ENCODE measurements at places on chromosomes 1 and 21.

GRCh38 chr1:232150770-232151548 is 479.0 kb downstream of the SIPA1L2 start:
- DNase-seq, result no peak

GRCh38 chr1:6260433-6260934 is 414 bp downstream of the GPR153 start:
- no peak for DNase-seq

DNA sequence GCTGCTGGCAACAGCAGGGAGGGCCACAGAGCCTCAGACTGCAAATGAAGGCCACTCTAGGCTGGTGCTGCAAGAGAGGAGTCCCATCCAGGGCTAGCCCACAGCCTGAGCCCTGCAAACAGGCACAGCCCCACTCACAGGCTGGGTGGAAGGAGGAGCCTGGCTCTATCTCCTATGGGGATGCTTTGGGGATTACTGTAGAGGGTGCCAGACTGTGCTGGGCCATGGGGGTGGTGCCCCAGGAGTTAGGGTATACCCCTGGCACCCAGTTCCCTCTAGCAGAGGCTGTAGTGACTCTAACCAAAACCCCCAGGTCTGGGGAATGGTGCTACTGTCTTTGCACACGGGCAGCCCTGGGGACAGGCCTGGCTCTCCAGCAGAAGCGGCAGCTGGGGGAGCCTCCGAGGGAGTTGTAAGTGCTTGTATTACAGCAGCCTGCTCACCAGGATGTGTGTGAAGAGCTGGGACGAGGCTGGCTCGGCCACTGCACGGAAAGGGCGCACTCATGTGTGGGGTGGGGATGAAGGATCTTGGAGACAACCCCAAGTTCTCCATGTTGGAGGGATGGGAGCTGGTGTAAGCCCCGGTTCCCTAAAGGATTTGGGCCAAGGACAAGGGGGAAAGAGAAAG is 23.4 kb upstream of the EVA1B start:
- DNase-seq, result no peak

- no peak for DNase-seq
Measured at GRCh38 chr1:47803815-47804501, 193.2 kb downstream of the TRABD2B start.

- no peak for DNase-seq
Measured at GRCh38 chr1:96513136-96513535, 208.4 kb upstream of the PTBP2 start.

- no peak for DNase-seq
Measured at GRCh38 chr1:61097317-61097716, 15.0 kb downstream of the NFIA start.

- DNase-seq, result no peak
Measured at GRCh38 chr21:29248124-29248523, 50.6 kb upstream of the BACH1 start.

DNA sequence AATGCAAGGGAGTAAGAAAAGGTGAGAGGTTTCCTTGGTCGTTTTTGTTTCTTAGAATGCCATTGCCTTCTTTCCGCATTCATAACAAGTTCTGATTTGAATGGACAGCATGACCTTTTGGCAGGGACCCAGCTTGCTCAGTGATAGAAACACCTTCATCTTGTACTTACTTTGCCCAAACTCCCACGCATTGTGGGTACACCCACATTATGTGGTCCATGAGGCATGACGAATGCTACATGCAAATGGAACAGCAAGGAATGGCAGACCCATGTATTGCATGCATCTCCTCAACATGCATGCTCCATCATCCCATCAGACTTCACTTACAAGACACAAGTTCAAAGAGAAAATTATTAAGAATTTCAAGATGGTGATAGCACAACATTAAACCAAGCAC is 102.8 kb downstream of the CDC7 start:
- DNase-seq, result no peak

- DNase-seq, result no peak
Measured at GRCh38 chr1:181807251-181807650, 254.3 kb downstream of the ZNF648 start.

- DNase-seq, result no peak
Measured at GRCh38 chr1:162835157-162835899, 25.6 kb downstream of the CCDC190 start.

GRCh38 chr21:32456497-32456918 is 44.0 kb downstream of the EVA1C start:
- DNase-seq, result no peak

DNA sequence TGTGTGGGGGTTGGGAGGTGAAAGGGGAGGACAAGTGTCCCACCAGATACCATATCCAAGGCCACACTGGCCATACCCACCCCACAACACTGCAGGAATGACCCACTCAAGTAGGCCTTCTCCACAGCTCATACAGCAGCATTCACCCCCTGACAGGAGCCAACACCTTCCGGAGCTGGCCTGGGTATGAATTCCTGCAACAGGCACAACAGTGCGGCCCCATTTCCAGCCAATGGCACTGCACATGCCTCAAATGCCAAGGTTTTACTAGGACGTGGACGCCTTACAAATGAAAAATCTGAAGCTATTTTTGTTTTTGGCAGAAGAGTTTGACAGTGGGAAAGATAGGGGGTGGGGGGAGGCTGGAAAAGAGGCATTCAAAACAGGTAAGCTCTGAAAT is 2.0 kb downstream of the KCND3 start:
- no peak for DNase-seq

GRCh38 chr1:30746212-30747032 is 11.2 kb downstream of the LAPTM5 start:
- no peak for DNase-seq

DNA sequence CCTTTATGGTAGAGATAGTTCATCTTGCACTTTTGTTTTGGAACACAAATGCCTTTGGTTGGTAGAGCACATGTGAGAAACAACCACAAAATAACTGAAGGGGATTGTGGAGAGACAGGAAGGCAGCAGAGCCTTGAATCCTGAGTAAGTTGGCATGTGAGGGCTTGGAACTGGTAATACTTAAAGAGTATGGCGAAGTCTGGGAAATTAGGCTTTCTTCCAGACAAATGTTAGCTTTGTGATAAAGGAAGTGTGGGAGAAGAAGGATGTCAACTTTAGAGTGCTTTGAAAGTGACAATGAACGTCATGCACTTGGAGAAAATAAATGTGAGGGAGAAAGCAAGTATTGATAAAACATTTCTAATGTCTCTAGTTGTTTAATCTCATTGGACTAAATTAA is 476.3 kb upstream of the ZRANB2 start:
- DNase-seq, result no peak

GRCh38 chr1:190663962-190664361 is 186.3 kb upstream of the BRINP3 start:
- no peak for DNase-seq

DNA sequence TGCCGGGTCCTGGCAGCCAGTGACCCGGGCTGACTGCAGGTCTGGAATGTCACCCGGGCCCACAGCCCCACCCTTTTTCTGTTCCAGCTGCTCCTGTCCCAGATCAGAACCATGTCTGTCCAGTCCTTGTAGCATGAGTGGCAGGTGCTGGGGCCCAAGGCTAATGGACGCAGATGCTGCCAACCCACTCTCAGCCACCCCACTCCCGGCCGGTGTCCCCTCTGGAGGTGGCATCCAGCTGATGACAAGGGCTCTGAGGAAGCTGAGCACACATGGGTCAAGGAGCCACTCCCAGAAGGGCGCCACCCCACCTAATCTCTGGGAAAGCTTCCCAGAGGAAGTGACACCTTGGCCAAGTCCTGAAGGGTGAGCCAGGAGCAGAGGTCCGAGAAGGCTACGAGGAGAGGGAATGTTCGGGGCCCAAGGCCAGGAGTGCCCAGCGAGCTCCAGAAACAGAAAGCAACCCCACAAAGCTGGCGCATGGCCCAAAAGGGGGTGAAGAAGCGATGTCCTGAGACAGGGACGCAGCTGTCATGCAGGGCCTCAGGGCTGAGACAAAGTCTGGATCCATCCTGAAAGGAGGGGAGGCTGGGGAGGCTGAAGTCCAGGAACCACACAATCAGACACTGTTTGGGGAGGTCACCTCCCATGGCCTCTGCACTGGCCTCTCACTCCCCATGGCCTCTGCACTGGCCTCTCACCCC is 39.5 kb downstream of the ACOT7 start:
- DNase-seq, result no peak

DNA sequence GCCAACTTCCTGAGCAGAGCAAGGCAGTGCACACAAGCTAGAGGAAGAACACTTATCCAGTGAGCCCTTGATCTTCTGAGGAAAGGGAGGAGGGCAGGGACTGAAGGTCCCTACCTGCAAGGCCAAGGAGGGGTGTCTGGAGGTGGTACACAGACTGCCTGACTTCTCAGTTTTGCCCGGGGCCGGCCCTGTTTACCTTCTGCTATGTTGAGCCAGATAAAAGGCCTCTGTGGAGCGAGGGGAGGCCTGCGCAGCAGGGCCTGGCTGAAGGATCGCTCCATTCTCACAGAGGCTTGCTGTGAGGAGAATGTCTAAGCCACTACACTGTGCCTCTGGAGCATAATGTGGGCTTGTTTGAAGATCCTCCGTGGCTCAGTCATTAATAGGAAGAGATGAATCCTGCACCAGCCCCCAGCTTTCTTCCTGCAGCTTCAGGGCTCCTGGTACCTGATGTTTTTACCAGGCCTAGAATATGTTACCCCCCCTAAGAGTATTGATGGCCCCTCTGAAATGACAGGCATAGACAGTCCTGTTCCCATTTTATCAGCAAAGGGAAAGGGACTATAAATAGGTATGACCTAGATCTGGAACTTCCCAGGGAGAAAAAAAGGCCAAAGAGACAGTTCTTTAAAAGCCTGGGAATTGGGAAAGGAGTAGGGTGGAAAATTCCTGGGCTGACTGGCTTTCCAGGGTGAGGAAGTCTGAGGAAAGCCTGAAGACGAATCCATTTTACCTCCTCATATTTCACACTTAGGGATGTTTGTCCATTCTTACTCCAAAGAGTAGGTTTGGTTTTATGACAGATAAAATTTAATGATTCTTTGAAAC is 4.7 kb downstream of the POGK start:
- DNase-seq, result no peak

- DNase-seq, result no peak
Measured at GRCh38 chr1:154944401-154945159, 8.1 kb upstream of the PMVK start.

DNA sequence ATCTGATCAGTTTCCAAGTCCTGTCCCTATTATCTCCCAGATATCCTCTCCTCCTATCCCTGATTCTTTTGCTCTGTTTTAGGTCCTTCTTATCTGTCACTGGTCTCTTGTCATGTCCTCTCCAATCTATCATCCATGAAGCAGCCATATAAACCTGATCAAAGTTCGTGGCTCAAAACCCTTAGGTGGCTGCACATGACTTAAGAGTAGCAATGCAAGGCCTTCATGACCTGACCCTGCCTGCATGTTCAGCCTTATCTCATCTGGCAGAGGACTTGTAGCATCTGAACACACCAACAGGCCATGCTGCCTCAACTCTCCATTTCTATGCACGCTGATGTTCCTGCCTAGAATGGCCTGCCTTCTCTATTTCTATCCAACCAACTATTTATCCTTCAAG is 65.2 kb downstream of the NOS1AP start:
- no peak for DNase-seq

DNA sequence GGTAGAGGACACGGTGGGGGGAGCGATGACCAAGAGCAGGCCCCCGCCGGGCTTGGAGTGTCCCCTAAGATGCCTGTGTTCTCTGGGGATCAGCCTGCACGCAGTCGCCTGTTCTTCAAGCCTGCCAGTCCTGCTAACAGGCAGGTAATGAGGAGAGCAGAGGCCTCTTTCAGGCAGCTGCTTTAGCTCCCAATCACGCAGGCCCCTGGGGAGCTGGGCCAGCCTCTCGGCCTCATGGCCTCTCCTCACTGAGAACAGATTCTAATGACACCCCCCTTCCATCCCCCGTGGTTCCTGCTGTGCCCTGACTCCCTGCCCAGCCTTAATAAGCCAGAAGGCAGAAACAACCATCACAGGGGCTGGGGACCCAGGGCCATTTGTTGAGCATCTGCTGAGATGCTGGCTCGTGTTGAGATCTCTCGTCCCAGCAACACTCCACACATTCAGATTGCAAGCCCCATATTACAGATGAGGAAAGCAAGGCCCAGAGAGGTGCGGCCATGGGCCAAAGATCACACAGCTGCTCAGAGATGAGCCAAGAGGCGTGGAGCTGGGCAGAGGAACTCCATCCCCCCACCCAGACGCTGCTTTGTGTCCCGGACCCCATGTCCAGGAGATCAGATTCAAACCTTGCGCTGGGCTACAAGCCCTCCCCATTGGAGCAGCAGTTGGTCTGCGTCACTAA is 71.6 kb upstream of the CASZ1 start:
- DNase-seq, result no peak

DNA sequence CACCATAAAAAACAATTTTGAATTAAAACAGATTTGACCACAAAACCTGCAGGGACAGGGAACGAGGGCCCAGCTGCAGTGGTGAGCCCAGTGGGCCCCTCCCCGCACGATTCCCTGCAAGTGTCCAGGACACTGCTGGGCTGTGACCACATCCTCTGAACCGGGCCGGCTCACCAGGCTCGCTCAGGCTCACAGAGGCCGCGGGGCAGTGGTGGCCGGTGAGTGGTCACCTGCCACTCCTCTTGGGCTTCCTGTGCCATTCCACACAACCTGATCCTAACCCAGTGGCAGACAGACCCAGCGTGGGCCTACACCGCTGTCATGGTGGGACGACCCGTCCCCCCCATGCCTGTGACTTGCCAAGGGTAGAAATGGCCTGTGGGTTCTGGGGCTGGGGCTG is 36.5 kb upstream of the RIPK4 start:
- no peak for DNase-seq

GRCh38 chr1:24323281-24323680 is 4.1 kb downstream of the GRHL3 start:
- DNase-seq, result no peak

DNA sequence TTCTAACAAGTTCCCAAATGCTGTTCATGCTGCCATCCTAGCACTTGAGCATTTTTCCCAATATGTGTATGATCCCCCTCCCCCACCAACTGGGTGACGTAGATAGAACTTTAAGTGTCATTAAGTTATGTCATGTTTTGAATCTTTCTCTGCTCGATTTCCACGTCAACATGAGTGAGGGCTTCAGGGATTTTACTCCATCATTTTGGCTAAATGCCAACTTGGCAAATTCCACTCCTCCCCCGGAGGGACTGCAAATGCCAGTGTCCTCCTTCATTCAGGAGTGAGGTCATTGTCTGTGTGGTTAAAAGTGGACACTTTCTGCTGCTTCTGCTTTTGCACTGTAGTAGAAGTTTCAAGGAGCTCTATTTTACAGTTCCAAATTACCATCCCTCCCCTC is 201.7 kb downstream of the FGGY start:
- no peak for DNase-seq

DNA sequence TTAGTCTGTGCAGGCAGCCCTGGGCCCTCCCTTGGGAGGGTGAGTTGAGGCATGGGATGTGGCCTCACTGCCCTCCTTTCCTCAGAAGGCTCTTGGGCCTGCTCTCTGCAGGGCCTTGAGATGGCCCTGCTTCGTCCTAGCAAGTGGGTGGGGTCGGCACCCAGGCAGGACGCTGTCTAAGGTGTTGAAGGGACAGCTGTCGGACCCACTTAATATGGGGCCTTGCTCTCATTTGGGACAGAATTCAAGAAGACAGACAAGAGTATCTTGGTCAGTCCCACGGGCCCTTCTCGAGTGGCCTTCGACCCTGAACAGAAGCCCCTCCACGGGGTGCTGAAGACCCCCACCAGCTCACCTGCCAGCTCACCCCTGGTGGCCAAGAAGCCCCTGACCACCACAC is 26.0 kb upstream of the PDXK start:
- DNase-seq, result no peak

- DNase-seq, result no peak
Measured at GRCh38 chr1:237873487-237874211, 17.1 kb downstream of the ZP4 start.

GRCh38 chr1:230794871-230795605 is 47.9 kb downstream of the CAPN9 start:
- DNase-seq, result no peak

GRCh38 chr21:42613756-42614155 is 39.7 kb upstream of the PDE9A start:
- DNase-seq, result no peak

Measured in stimulated activated CD8-positive, alpha-beta memory T cell treated with anti-CD3 and anti-CD28 coated beads, Interleukin-7, amount 100 ng/mL, for 24 hours (primary cell).